Muscle of leg (tissue), 16 donors: ENCODE measurements at places on chromosomes 6 and 20. TPM values are rescaled to one million over a fixed set of nuclear protein-coding genes. Genes with fewer than 3 reads are reported as not detected.

Gene TMEM14A
- total RNA-seq = 14.6 TPM

Gene YTHDF1
- total RNA-seq = 16.8 TPM

Gene PI3
- not detected for total RNA-seq

Gene WFDC12
- total RNA-seq = not detected

Gene ACTR5
- total RNA-seq = 6.3 TPM

Gene GSTA3
- total RNA-seq = not detected

Gene BPIFB4
- 0.09 TPM for total RNA-seq
